IMR-90 (cell line): ENCODE measurements at places on chromosomes 5 and 9. TPM values are rescaled to one million over a fixed set of nuclear protein-coding genes. Genes with fewer than 3 reads are reported as not detected.

- no peaks in the 10 kb centered on the region for H3K27me3 ChIP-seq
- peak overlapping the region; percentile 44; the same call in 1 of the 2 replicates for H3K27ac ChIP-seq
- peaks cover 4% of the 10 kb centered on the region for H3K4me1 ChIP-seq
- DNase-seq = no peak
- no peak overlapping the region for H3K4me3 ChIP-seq
Measured at GRCh38 chr5:143494595-143494994, 91.1 kb upstream of the NR3C1 start.

DNA sequence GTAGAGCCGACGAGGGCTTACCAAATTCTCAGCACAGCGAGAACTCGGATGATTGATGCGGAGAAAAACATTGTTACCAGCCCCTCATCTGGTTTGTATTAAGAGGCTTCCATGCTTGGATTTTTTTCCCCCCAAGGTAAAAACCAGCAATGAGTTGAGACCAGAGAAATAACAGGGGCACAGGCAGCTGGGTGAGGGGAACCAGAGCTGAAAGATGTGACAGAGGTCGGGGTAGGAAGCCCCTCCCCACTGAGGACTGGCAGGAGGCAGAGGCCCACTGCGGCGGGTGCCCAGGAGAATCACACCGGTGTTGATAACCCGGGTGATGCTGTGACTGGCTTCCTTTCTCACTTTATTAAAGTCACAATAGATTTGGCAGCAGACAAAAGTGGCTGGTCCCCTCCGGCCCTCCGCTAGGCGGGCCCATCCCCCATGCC lies 116.5 kb upstream of the PHYKPL start:
- no peaks in the 10 kb centered on the region for H3K4me1 ChIP-seq
- DNase-seq = no peak
- no peak overlapping the region for H3K4me3 ChIP-seq
- H3K27me3 ChIP-seq = no peaks in the 10 kb centered on the region
- H3K27ac ChIP-seq = no peak overlapping the region
- H3K36me3 ChIP-seq = no peaks in the 10 kb centered on the region

The PCDHGB1 gene
- total RNA-seq = 3.3 and 3.6 TPM in 2 replicates

DNA sequence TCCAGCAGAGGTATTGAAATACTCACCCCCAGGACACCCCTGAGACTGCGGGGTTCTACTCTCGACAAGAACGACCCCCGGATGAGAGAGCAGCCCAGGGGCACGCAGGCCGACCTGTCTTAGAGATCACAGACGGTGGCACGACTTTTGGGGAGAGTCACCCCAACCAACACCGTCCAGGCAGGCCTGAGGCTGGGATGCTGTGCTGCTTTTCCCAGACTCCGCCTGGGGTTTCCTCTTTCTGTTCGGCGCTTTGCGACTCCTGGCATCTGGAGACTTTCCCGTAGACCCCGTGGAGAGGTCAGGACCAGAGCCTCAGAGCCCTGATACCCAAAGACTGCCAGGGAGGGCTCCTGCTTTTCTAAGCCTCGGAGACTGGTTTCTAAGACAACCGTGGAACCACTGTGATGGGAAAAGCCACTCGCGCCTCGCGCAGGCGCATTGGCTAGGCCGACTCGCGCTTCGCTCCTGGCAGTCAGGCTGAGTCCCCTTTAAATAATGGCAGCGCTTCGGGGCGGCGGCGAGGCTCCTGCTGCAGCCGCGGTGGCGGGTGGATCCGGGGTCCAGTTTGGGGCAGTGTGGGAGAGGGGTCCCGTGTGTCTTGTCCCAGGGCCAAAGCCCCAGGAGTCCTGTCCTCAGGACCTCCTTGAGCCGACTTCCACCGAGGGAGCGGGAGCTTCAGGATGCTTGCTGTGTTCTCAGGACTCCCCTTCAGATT lies 484.0 kb downstream of the SPATA31A7 start:
- no peak for DNase-seq
- no peaks in the 10 kb centered on the region for H3K27me3 ChIP-seq
- no peaks in the 10 kb centered on the region for H3K4me1 ChIP-seq
- H3K4me3 ChIP-seq = no peak overlapping the region
- no peak overlapping the region for H3K27ac ChIP-seq

The GHR gene
- 1.1 TPM in 2 replicates for total RNA-seq

The MELK gene
- 27.4 and 39.4 TPM in 2 replicates for total RNA-seq

GRCh38 chr9:88820055-88820454 lies 171.2 kb upstream of the S1PR3 start:
- H3K27me3 ChIP-seq = peaks cover 3% of the 10 kb centered on the region; the same call in 1 of the 2 replicates
- no peak for DNase-seq
- no peak overlapping the region for H3K4me3 ChIP-seq

The NR6A1 gene
- total RNA-seq = 0.28 and 0.36 TPM in 2 replicates

DNA sequence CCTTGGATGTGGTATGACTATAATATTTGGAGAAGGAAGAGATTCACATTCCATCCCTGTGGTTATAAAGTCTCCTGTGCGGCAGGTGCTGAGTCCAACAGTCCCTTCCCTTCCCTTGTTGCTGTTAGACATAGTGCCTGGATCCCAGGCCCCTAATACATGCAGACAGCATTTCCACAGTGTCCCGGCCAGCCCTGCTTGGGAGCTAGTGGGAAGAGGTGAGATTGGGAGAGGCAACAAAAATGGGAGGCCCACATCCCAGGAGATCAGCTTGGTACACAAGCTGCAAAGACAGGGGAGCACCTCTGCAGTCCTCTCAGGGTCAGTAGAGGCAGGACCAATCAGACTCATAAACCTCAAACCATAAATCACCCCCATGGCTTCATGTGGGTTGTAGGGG lies 3.3 kb upstream of the NEURL1B start:
- no peak for DNase-seq
- H3K4me1 ChIP-seq = peaks cover 5% of the 10 kb centered on the region; the same call in 1 of the 2 replicates
- no peak overlapping the region for H3K27ac ChIP-seq
- no peak overlapping the region for H3K4me3 ChIP-seq
- no peaks in the 10 kb centered on the region for H3K36me3 ChIP-seq

The OTULINL gene
- 0.18 and 0.28 TPM in 2 replicates for total RNA-seq

DNA sequence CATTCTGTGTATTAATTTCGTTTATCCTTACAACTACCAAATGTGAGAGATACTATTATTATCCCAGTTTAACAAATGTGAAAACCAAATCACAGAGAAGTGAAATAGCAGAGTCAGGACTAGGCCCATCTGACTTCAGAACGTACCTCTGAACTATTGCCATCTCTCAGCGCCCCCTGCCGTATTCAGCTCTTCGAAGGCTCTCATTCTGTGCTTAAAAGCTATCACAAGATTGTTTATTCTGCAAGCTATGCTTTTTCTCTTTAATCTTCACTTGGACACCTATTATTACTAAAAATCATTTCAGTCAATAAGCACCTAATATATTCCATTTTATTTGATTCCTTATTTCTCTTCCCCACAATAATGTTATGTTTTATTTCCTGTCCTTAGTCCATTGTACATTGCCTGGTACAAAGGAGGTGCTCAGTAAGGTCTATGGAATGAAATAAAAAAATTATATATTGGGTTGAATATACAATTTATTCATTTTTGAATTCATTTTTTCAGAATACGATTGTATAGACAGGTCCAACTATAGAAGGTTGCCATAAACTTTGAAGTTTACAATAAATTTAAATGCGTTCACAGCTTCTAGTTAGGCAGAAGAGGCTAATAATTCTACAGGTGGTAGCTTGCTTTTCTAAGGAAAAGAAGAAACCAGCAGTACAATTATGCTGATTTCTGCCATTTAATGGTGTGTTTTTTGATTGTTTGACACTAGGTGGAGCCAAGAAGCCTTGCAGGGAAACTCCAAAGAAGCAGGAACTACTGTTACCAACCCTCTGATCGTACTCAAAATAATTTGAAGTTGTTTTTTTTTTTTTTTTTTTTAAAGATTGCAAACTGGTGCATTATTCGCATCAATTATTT lies 202.2 kb upstream of the DMRTA1 start:
- peaks cover 3% of the 10 kb centered on the region for H3K27me3 ChIP-seq
- H3K27ac ChIP-seq = no peak overlapping the region
- no peak overlapping the region for H3K4me3 ChIP-seq
- peak; percentile 63 for DNase-seq
- no peaks in the 10 kb centered on the region for H3K36me3 ChIP-seq
- no peaks in the 10 kb centered on the region for H3K4me1 ChIP-seq

DNA sequence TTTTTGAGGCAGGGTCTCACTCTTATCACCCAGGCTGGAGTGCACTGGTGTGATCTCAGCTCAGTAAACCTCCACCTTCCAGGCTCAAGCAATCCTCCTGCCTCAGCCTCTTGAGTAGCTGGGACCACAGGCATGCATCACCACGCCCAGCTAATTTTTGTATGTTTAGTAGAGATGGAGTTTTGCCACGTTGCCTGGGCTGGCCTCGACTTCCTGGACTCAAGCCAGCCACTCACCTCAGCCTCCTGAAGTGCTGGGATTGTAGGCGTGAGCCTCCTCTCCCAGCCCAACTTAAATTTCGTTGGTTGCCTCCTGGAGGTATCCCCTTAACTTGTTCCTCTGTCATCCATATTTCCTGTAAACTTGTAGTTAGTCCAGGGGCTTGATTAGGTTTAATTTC lies 47.2 kb downstream of the RAB24 start:
- no peak overlapping the region for H3K4me3 ChIP-seq
- no peak overlapping the region for H3K27ac ChIP-seq
- H3K27me3 ChIP-seq = no peaks in the 10 kb centered on the region
- no peaks in the 10 kb centered on the region for H3K4me1 ChIP-seq
- peaks cover 44% of the 10 kb centered on the region for H3K36me3 ChIP-seq

The CDX1 gene
- 0.18 TPM in 1 of 2 replicates, not detected in the other for total RNA-seq

The TXNDC8 gene
- total RNA-seq = not detected in 2 replicates

DNA sequence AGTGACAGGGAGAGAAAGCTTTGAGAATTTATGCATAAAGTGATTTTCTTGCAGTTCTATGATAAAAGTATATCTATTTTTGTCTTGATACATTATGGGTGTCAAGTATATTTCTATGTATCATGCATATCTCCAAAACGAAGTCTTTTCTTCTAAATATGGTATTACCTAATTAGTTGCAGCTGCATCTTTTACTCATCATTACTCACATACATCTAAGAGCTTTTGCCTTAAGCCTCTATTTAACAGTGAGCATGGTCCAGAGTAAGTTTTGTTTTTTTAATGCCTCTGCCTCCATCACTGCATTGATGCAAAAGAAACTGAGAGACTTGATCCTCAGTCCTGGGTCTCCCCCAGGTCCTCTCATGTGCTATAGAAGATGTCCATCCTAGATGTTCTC lies 40.0 kb upstream of the SMC5 start:
- no peak overlapping the region for H3K4me3 ChIP-seq
- peaks cover 2% of the 10 kb centered on the region for H3K4me1 ChIP-seq
- no peaks in the 10 kb centered on the region for H3K27me3 ChIP-seq
- H3K27ac ChIP-seq = no peak overlapping the region

- H3K4me1 ChIP-seq = no peaks in the 10 kb centered on the region
- no peak overlapping the region for H3K27ac ChIP-seq
- DNase-seq = no peak
Measured at GRCh38 chr9:129008469-129008965, 19.6 kb downstream of the SH3GLB2 start.
